HepG2 (cell line): ENCODE measurements at places on chromosomes 1 and 21. TPM values are rescaled to one million over a fixed set of nuclear protein-coding genes. Genes with fewer than 3 reads are reported as not detected.

DNA sequence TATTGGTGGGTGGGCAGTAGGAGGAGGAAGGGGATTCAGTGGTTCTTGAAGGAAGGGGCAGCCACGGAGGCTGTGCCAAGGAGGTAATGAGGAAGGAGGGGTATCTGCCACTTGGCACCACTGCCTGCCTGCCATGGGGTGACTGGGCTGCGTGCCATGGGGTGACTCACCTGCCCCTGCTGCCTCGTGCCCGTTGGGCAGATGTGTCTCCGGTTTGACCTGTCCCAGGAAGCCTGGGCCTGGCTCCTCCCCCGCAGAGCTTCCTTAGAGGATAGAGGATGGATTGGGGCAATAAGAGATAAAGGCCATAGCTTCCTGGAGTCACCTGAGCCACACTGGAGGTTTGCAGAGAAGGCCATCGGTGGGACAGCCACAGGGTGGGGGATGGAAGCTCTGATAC is 1.7 kb downstream of the PADI3 start:
- DNase-seq = no peak

GRCh38 chr1:228434689-228435088 is 18.0 kb upstream of the TRIM17 start:
- DNase-seq = no peak

DNA sequence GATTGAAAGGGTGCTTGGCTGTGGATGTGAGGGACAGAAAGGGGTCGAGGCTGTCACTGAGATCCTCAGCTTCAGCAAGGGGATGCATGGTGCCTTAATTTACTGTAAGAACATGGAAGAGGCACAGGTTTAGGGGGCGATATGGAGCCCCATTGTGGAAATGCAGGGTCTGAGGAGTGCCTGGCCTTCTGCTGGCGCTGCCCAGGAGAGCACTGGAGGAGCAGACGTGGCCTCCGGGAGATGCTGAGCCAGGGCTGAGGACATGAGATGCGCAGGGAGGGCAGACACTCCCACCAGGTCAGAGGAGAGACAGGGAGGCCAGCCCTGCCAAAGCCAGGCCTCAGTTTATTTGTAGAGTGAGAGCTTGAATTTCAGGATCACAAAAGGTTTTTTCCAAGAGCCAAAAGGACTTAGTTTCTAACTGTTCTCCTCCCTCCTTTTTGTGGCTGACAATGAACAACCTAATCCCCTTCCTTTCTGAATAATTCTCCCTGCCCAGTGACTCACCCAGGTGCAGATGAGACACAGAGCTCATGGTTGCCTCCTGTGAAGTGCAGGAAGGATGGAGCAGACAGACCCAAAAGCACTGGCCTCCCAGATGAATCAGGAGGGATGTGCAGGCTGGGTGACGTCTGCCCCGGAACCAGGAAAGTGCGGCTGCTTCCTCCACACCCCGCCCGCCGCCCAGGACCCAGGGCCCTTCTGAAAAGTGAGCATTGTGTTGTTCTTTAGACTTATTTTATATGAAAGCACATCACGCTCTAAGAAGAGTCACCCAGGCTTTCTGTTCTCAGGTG is 73.0 kb upstream of the TMPRSS2 start:
- no peak for DNase-seq

DNA sequence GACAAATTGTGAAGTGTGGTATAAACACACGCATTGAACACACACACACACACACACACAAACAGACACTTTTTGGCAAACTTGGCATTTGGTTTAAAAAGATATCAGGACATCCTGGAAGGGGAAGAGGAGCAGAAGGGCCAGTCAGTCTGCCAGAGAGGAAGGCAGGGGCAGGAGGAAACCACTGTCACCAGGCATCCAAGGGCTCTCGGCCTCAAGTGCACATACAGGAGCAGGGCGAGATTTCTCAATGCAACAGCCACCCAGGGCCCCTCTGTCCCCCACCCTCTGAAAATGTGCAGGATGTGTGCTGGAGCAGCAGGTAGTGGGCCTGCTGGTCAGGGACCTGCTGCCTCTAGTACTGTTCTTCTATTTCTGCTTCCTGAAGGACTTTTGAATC is 71.2 kb downstream of the ABCA4 start:
- no peak for DNase-seq

- no peak for DNase-seq
Observed at GRCh38 chr1:208895181-208895580, 651.0 kb upstream of the PLXNA2 start.

- no peak for DNase-seq
Observed at GRCh38 chr1:167899253-167899681, 14.7 kb downstream of the ADCY10 start.

DNA sequence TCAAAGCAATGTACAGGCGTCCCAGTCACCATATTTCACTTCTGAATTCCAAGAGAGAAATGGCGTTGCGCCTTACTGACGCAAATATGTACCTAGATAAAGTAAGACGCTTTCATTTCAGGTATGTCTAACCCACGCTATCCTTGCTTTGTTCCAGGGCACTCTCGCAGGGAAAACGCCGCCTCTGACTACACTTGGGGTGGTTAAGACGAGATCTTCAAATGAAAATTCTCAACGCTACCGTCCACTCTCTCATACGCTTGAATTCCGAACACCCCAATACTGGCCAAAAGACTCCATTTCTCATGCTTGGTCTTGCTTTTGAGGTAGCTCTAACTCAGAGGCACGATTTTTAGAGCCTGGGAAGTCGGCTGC is 736 bp upstream of the ZMPSTE24 start:
- DNase-seq = no peak

DNA sequence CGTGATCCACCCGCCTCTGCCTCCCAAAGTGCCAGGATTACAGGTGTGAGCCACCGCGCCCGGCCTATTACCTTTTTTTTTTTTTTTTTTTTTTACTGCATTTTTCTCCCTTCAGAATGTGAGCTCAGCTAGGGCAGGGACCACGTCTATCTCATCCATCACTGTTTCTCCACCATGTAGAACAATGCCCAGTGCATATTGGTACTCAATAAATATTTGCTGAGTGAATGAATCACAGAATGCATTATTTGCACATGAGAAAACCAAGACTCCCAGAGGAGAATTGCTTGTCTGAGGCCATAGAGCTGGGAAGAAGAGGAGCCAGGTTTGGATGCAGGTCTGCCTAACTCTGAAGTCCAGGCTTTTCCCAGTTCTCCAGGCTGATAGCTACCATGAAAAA is 8.2 kb upstream of the SLC9A1 start:
- DNase-seq = peak; percentile 67

DNA sequence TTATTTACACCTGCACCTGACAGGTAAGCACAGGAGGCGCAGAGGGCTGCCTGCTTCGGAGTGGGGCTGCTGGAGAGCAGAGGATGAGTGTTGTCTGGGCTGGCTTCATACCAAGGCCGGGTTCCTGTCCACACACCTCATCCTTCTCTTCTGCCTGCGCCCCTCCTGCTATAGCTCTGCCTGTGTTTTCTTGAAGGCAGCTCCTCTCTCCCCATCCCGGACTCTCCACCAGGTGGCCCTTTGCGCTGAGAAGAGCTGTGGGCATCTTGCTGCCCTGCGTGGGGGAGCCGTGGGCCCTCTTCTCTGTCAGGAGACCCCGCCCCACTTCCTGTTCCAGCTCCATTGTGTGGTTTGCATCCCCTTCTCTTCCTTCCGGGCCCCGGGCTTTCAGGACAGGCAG is 35.0 kb downstream of the ARHGEF10L start:
- DNase-seq = no peak

Gene TDRD5
- total RNA-seq = not detected in 2 replicates

DNA sequence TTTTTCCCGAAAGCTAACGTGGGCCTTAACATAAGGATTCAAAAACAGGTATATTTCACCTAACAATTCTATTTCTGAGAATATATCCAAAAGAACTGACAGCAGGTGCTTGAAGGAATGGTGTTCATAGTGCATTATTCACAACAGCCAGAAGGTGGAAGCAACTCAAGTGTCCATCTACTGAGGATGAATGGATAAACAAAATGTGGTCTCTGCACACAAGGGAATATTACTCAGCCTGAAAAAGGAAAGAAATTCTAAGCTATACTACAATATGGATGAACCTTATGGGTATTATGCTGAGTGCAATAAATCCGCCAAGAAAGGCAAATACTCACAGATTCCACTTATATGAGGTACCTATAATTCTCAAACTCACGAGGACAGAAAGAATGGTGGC is 6.1 kb upstream of the RIPPLY3 start:
- DNase-seq = no peak

DNA sequence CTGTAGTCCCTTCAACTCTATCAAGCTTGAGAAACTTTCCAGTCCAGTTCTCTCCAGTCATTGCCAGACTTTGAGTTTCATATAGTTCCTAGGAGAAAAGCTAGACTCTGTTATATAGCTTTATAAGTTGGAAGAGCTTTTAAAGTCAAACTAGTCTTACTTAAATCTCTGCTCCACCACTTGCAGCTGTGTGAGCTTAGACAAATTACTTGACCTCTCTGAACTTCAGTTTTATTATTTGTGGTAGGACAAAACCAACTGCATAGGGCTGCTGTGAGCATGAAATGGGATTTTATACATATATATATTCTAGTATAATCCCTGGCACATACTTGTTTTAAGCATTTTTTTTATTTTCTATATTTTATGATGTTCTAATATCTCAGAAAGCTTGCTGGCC is 338.7 kb upstream of the NR5A2 start:
- DNase-seq = no peak

Gene SPATA21
- 0.21 and 0.80 TPM in 2 replicates for total RNA-seq

Gene DLGAP3
- 0.04 and 0.06 TPM in 2 replicates for total RNA-seq

Gene MAN1C1
- total RNA-seq = 0.15 and 0.49 TPM in 2 replicates

Gene SLC44A3
- total RNA-seq = 3.8 and 6.8 TPM in 2 replicates

DNA sequence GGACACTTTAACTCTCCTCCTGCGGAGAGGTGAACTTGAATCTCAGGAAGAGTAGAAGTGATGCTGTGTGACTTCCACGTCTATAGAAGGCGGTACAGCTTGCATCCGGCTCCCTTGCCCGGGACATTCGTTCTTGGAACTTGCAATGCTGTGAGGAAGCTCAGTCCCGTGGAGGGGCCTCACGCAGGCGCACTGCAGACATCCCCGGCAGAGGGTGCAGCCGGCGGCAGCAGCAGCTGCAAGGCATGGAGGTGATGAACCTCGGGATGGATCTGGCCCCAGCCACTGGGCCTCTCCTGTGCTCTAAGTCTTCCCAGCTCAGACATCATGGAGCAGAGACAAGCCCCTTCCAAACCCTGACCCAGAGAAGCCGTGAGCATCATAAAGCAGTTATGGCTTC is 61.8 kb upstream of the SOD1 start:
- no peak for DNase-seq

Gene TRIM17
- total RNA-seq = 0.64 TPM in 1 of 2 replicates, not detected in the other

Gene CFAP141
- not detected in 2 replicates for total RNA-seq

DNA sequence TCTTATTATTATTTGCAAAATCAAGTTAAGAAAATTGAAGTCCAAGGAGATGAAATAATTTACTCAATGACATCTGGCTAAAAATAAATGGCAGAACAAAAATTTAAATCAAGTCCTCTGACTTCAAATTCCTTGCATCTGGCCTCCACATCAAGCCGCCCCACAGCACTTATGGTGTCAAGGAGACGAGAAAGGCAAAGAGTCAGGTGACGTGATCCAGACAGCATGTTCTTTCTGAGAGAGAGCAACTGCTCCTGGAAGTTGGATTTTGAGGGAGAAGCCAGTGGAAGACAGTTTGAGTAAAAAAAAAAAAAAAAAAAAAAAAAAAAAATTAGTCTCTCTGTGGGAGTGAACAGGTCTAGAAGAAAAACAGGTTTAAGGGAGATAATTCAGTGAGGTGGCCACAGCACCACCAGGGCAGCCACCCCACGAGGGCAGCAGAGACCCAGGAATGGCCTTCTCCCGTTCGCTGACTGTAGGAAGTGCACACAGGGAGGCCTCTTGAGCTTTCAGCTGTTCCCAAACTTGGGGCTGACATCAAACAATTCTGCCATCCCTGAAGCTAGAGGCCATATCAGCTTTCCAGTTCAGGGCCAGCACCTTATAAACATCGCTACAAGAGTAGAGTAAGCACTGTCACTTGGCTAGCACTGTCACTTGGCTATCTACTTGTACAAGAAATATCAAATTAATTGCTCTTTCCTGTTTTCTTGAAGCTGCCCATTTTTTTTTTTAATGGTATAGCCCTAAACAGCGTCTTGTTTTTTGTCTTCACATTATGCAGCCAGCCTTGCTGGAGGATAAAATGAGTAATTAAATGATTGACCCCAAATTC is 7.8 kb downstream of the C1orf162 start:
- peak; percentile 58 for DNase-seq

- no peak for DNase-seq
Observed at GRCh38 chr1:28642056-28642846, 616 bp downstream of the TAF12 start.

- no peak for DNase-seq
Observed at GRCh38 chr1:9143250-9143649, 14.3 kb upstream of the GPR157 start.

DNA sequence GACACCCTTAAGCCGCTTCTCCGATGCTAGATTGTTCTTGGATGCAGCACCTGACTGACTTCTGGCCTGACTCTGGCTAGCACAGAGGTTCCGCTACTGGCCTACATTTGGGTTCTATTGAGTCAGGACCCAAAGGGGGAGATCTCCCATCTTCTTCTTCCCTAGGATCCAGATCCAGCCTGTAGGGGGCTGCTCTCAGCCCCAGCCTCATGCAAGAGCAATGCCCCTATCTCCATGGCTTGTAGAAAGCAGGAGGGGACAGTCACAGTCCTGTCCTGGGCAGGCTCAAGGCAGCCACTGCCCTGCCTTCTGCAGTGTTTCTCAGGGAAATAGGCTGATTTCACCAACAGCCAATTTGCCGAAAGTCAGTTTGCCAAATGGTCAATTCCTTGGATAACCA is 6.3 kb upstream of the ADAR start:
- peak; percentile 9 for DNase-seq

DNA sequence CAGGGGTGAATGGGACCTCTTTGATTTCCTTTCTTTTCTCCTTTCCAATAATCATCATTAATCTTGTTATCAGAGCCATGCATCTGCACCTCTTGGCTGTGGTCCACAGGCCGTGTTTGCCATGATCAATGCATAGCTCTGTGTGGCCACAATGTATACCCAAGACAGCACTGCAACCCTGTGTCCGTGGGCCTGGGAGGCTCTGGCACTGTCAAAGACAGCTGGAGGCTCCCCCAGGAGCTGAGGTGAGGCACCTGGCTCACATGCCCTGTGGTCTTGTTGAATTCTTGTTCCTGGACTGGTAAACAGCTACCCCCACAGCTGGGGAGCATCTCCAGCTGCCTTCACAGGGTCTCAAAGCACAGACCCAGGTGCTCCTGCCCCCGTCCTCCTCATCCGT is 67.2 kb upstream of the SELENON start:
- DNase-seq = no peak
